Cardiac muscle cell (in vitro differentiated cells and primary cell): ENCODE measurements at places on chromosomes 11 and 22. TPM values are rescaled to one million over a fixed set of nuclear protein-coding genes. Genes with fewer than 3 reads are reported as not detected.

The MAP6 gene
- polyA plus RNA-seq: 2.7 and 5.6 TPM in 2 replicates

The POTEH gene
- not detected in 2 replicates for polyA plus RNA-seq

The PHOX2A gene
- 0.50 TPM in 1 of 2 replicates, not detected in the other for polyA plus RNA-seq

The LRRC10B gene
- polyA plus RNA-seq: 0.62 and 0.65 TPM in 2 replicates

The C11orf21 gene
- 1.5 and 1.8 TPM in 2 replicates for polyA plus RNA-seq
